ENCODE measurements at places on chromosomes 5 and 9.
A peak's percentile ranks its signal among the peaks of the same experiment; 100 is the strongest.

GRCh38 chr9:35814106-35814840, 569 bp downstream of the HINT2 start:
- DNase-seq = no peak

- DNase-seq = no peak
Measured at GRCh38 chr9:76433406-76433805, 25.6 kb upstream of the GCNT1 start.

- DNase-seq = peak; percentile 95
Measured at GRCh38 chr9:113622600-113623400, 159.3 kb downstream of the RGS3 start.

DNA sequence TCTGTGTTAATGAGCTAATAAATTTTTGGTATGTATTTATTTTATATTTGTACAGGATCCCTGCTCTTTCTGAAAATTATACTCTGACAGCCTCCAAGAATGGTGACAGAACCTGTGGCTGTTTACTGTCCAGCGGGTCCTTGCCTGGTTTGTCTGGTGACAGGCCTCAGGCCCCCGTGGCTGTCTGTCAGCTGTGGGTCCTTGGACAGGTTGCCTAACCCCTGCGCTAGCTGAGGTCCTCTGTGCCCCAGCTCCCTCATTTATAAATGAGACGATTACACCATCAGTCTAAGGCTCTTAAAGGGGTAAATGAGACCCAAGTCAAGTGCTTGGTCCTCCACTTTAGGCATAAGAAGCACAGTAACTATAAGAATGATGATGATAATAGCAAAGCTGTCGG, 125.1 kb upstream of the COL5A1 start:
- DNase-seq = no peak

GRCh38 chr9:94042516-94043360, 41.5 kb upstream of the PTPDC1 start:
- no peak for DNase-seq

GRCh38 chr5:95526871-95527270, 27.9 kb downstream of the SKIC3 start:
- no peak for DNase-seq

- no peak for DNase-seq
Measured at GRCh38 chr5:120677481-120677880, 213.4 kb downstream of the PRR16 start.

DNA sequence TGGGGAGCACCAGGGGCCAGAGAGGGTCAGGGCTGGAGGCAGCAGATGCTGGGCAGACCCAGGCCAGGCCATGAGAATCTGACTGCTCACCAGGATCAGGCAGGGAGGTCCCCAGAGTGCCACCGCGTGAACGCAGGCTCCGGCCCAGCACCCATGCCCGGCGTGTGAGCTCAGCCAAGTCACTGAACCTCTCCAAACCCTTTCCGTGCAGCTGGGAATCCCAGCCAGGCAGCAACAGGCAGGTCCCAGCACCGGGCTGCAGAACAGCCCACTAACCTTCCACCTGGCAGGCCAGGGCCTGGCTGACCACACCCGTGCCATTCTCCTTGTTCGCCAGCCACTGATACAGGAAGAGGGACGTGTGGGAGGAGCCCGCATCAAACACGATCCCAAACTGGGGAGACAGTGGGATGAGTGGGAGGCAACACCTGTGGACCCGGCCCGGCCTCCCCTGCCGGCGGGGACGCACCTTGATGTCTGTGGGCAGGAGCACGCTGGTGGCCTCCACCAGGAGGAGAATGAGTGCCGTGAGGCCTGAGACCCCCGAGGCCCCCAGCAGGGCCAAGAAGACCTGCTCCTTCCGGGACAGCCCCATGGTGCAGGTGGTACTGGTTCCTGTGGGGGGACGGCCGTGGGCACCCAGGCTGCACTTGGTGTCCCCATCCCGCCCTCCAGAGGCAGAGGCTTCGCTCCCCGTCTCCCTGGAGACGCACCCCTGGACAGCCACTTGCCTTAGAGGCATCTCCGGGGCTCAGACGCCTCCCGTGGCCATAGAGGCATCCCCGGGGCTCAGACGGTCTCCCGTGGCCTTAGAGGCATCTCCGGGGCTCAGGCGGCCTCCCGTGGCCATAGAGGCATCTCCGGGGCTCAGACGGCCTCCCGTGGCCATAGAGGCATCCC, 3.2 kb downstream of the ENTPD8 start:
- DNase-seq = no peak

DNA sequence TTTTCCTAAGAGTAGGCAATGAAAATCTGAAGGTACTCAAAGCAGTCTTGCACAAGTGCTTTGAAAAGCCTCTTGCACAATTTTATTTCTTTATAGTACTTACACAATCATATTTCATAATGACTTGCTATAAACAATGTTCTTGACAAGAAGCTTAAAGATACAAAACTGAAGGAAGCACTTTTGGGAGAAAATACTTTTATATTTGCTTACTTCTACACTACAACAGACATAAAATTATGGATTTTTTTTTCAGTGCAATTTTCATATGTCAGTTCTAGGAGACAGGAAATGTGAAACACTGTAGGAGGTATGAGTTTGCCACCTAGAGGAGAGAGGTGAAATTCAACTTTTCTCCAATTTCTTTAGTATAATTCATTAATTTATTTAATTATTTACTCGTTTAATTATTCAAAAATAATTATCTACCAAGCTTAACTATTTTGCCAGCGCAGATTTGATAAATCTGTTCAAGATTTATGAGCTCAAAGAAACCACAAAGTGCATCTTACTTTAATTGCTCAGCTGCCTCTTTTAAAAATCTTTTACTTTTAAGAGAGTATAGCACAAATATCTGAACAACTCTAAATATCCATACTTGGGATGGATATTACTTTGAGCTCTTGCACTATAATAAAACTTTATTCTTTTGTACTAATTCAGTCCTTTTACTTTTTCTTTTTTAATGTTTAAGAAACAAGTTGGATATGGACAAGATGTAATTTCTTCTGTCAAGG, 29.0 kb upstream of the CDKN2B start:
- DNase-seq = no peak

GRCh38 chr9:115135821-115136778, 18.1 kb upstream of the TNC start:
- DNase-seq = no peak

DNA sequence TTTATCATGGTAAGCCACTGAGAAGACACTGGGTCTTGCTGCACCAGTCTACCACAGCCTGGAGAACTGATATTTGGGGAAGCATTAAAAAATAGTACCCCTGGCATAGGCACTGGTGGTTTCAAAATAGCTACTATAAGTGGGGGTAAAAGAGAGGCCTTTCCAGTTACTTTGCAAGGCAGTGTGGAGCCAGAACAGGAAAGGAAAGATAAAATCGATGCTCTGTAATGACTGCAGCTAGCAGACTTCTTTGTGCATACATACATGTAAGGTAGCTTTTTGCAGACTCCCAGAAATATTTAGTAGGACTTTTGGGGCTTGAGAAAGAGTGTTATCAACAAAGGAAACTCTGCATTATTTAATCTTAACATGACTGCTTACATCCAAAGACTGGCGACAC, 31.3 kb upstream of the ALDOB start:
- DNase-seq = no peak

GRCh38 chr9:24258626-24259025, 287.1 kb downstream of the IZUMO3 start:
- DNase-seq = no peak

DNA sequence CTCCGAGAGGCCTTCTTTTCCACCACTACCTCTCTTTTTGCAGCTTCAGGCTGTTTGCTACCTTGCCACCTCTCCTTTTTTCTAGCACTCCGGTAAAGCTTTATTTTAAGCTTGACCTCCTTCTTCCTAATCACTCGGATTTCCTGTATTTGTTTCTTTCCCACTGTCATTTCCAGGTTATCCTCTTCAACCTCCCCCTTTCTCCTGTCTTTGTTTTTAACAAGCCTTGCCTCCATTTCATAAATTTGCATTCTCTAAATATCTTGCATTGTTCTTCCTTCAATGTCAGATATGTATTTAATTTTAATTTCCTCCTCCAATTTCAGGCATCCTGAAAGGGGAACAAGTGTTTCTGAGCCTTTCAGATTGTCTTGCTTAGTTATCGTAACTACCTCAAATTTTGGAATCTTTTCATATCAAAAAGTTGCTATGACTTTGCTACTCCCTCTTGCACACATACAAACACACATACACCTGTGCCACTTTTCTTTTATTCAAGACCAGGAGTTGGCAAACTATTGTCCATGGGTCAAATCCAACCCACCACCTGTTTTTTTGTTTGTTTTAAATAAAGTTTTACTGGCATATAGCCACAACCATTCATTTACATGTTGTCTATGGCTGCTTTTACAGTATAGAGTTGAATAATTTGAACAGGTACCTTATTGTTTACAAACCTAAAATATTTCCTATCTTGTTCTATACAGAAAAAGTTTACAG, 22.7 kb downstream of the DPYSL3 start:
- DNase-seq = no peak

- DNase-seq = no peak
Measured at GRCh38 chr5:33317271-33317670, 123.5 kb upstream of the TARS1 start.
